ENCODE measurements at places on chromosomes 7 and 10. TPM values are rescaled to one million over a fixed set of nuclear protein-coding genes. Genes with fewer than 3 reads are reported as not detected.
A peak's percentile ranks its signal among the peaks of the same experiment; 100 is the strongest.

DNA sequence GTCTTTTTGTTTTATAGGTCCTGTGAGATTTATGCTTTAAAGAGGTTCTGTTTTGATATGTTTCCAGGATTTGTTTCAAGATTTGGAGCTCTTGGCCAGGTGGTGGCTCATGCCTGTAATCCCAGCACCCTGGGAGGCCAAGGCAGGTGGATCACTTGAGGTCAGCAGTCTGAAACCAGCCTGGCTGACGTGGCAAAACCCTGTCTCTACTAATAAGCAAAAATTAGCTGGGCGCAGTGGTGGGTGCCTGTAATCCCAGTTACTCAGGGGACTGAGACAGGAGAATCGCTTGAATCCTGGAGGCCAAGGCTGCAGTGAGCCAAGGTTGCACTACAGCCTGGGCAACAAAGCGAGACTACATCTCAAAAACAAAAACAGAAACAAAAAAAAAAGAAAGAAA, 8.3 kb upstream of the HYAL4 start:
- DNase-seq, result no peak

GRCh38 chr7:107560898-107561516, 2.7 kb downstream of the COG5 start:
- DNase-seq, result peak; percentile 47

- no peak for DNase-seq
Measured at GRCh38 chr10:29243750-29244149, 45.1 kb upstream of the LYZL1 start.

Gene UNCX
- total RNA-seq, result not detected

Gene GRM8
- 2.2 TPM for total RNA-seq

Gene LIPK
- not detected for total RNA-seq

Measured in astrocyte (in vitro differentiated cells and primary cell).